ENCODE measurements at places on chromosomes 4 and X. TPM values are rescaled to one million over a fixed set of nuclear protein-coding genes. Genes with fewer than 3 reads are reported as not detected.
A peak's percentile ranks its signal among the peaks of the same experiment; 100 is the strongest.

DNA sequence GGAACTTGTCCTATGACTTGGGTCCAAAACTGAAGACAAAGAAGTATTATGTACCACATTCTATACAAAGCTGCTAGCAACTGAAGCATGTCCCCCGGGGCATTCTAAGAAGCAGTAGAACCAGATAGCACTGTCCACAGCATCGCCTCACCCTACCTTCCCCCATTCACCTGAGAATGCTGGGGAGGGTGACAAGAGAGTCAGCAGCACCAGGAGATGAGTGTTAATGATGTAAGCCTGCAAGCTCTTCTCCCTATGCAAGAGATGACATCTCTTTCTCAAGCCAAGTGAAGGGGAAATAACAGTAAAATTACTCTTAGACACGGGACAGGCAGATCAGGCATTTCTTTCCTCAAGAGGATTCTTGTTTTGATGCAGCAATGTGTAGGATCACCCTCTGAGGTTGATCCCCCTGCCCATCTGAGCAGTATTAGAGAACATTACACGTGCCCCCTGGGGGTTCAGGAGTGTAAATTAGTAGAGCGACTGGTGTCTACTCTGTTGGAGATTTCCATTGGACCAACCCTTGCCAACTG, 13.9 kb upstream of the TLR1 start:
- no peak for DNase-seq

DNA sequence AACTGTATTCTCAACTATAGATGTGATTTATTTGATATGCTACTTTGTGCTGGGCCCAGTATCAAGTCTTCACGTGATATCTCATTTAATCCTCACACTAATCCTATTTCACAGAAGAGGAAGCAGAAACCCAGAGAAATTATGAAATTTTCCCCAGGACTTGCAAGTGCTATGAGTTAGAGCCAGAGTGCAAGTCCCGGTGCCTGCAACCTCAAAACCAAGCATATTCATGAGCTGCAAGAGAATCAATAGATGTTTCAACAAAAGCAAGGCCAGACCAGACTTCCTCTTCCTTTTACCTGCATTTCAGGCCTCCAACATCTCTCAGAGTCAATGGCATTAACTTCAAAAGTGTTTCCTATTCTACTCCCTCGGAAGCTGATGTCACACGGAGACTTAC, 92.2 kb upstream of the GATB start:
- DNase-seq = no peak

GRCh38 chrX:27889878-27890277, 82.1 kb downstream of the MAGEB10 start:
- DNase-seq = no peak

DNA sequence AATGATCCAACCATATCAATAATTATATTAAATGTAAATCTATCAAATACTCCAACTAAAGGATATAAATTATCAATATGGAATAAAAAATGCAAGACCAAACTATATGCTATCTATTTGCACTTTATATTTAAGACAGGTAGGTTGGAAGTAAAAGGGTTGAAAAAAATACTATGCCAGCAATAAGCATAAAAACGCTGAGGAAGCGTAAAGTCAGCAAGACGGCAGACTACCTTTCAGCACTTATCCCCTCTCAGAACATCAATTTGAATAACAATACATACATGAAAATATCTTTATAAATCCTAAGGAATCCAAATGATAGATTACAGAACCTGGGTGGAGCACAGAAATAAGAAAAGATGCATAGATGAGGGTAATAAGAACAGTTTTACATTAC, 14.0 kb upstream of the GABRA3 start:
- no peak for DNase-seq

Gene GPR119
- total RNA-seq = not detected

DNA sequence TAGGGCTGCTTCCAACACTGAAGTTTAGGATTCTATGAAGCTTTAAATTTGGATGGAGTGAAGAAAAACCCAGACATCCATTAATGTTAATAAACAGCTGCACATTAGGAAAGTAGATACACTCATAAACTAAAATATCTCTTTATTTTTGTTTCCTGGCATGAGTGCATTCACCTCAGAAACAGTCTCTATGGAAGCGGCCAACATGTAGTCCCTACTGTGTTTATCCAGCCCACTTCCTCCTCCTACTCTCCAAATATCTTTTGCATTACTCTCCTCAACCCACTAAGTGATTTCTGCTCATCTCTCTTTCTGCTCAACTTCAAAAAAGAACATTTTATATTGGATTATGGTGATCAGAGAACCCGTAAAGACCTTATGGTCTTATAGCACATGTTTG, 180.3 kb upstream of the MXRA5 start:
- no peak for DNase-seq

DNA sequence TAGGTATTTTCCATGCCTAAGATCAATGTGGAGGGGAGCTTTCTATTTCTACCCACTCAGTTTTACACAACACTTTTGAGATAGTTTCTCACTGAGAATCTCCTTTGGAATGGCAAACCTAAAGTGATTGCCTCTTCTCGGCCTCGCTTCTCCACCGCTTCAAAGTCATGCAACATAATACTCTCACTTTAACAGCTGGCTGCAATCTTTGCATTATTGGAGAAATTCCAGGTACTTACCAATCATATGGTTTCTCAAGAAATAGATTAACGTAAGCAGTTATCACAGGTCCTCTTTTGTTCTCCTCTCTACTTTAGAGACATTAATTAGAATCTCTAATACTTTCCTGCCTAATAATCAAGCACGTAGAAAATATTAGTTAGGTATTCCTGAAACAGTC, 3.7 kb upstream of the IL13RA2 start:
- no peak for DNase-seq

Gene CENPVL1
- total RNA-seq = not detected

Gene PPP2R2C
- 50.7 TPM for total RNA-seq

DNA sequence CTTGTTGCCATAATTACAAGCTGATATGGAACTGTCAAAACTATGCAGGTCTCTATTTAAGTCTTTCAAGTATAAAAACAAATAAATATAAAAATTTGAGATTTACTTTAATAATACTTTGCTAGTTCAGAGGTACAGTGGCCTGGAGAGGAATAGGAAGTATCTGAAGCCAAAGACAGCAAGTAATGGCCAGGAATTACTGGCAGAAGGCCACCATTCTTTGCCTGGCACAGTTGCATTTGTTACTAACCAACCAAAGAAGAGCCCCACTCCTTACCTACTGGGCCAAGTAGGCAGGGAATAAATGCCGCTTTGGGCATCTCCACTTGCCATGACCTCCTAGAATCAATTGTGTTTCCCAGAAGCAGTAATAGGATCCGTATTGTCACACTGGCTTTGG, 13.8 kb upstream of the ADAMTS3 start:
- DNase-seq = no peak

- DNase-seq = no peak
Measured at GRCh38 chr4:112130906-112131305, 14.3 kb upstream of the FAM241A start.

- DNase-seq = peak; percentile 32
Measured at GRCh38 chrX:42755815-42756214, 22.1 kb downstream of the PPP1R2C start.

- DNase-seq = no peak
Measured at GRCh38 chr4:103123114-103123513, 23.5 kb upstream of the BDH2 start.

Gene RAB9B
- 0.25 TPM for total RNA-seq

- DNase-seq = no peak
Measured at GRCh38 chr4:150584111-150584915, 2.4 kb downstream of the MAB21L2 start.

- no peak for DNase-seq
Measured at GRCh38 chr4:85828027-85828890, 353.3 kb downstream of the ARHGAP24 start.

Gene LRAT
- total RNA-seq = 0.66 TPM

Gene XAGE2
- not detected for total RNA-seq

DNA sequence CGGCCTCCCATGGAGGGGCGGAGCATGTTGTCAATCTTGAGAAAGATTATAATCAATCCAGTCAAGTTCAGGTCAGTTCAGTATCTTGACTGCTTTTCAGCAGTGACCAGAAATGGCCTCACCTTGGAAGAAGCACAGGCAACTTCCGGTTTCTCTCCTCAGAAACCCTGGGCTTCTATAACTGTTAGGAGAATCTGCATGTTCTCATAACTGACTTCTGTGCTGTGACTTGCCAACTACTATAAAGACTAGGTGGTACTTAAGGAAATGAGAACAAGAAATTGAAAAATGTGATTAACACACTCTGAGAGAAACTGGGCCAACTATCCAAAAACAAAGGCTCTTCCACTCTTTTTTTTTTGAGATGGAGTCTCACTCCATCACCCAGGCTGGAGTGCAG, 35.9 kb upstream of the TLR3 start:
- no peak for DNase-seq

- no peak for DNase-seq
Measured at GRCh38 chr4:189098932-189099696, 841.6 kb upstream of the FRG1 start.

Gene SCRG1
- total RNA-seq = not detected

Gene NDST3
- total RNA-seq = not detected

DNA sequence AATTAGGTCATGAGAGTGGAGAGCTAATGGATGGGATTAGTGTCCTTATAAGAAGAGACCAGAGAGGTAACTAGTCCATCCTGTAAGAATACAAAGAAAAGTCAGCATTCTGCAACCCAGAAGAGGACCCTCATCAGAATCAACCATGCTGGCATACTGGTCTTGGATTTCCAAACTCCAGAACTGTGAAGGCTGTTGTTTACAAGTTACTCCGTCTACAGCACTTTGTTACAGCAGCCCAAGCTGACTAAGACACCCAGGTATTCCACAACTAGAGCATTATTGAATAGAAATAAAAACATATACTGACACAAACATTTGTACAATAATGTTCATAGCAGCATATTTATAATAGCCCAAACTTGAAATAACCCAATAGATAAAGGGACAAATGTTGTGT, 9.2 kb downstream of the TMEM156 start:
- no peak for DNase-seq

GRCh38 chr4:4950561-4951290, 68.5 kb downstream of the CYTL1 start:
- DNase-seq = no peak

Gene NAA11
- total RNA-seq = not detected

Gene ABCG2
- total RNA-seq = 0.38 TPM

DNA sequence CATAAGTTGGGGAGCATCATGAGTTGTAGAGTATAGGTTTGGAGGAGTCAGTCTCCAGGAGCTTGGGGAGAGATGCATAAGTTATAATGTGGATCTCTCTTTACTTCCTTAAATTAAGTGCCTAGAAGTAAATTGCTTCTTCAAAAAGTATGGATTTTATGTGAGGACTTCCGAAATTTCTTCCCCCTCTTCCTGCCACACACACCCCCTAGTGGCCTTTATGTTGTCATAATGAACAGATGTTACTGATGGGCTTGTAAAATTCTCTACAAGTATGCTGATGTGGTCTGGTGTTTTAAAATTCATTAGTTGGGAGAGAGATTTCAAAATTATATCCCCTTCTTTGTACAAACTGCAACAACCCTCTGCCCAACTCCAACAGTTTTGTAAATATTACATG, 2.3 kb upstream of the METTL14 start:
- DNase-seq = no peak

- DNase-seq = peak; percentile 9
Measured at GRCh38 chrX:46793386-46794143, 34.6 kb upstream of the SLC9A7 start.

- no peak for DNase-seq
Measured at GRCh38 chr4:152936446-152937335, 568 bp downstream of the FHDC1 start.

DNA sequence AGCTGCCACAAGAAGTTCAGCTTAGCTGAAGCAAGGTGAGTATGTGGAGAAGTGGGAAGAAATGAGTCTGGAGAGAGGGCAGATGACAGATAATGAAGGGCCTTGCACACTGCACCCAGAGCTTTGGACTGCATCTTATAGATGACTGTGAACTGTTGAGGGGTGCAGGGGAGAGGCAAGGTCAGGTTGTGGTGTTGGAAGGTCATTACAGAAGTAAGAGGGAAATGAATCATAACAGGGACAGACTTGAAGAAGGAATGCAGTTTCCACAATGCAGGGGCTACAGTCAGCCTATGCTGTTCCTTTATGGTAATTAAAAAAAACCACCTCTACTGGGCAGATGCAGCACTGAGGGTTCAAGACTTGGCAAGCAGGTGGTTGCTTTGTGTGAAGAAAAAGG, 4.8 kb upstream of the IGFBP7 start:
- no peak for DNase-seq

DNA sequence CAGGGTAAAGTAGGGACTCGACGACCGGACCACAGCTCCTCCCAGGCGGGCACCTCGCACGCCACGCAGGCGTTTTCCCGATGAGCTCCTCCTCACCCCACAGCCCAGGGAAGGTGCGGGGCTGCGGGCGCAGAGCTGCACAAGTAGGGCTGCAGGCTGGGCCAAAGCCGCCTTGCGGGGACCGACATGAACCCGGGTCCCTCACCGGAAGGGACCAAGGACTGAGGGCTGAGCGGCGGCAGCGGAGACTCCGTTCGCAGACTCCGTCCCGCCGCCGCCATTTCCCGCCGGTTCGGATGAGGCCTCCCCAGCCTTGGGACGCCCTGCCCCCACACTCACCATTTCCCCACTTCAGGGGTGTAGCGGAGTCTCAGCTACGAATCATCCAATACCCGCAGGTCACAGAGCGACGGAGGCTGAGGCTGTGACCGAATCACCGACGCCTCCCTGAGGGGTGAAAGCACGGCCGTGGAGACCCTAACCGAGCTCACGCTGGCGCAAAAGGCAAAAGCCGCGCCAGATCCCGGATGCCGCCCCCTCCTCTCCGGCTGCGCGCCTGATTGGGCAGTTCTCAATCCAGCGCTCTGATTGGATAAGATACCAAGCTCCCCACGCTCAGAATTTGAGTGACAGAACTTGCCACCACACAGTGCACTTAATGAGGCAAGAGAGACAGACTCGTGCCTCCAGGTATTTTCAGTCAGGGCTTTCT, at the start of gene ZNF732:
Gene ZNF732 (minus strand): TSS at position 506 of the 712 bp plus-strand sequence. CDS start 164 bp downstream, at position 342.
- DNase-seq = peak; percentile 55

DNA sequence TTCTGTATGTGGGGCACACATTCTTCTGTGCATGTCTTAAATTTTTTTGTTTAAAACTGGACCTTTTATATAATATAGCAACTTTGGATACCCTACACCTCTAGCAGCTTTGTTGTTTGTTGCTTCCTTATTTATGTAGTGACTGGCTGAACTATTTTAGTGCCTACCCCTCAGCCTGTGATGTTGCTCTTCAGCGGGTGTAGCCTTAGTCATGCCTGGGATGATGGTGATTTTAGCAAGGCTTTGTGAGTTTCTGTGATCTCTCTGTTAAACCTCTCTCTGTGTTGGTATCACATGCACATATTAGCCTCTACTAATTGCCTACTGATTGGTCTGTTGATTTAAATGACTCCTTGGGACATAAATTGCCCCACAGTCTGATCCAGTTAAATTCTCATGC, 22.8 kb downstream of the USP9X start:
- DNase-seq = no peak

DNA sequence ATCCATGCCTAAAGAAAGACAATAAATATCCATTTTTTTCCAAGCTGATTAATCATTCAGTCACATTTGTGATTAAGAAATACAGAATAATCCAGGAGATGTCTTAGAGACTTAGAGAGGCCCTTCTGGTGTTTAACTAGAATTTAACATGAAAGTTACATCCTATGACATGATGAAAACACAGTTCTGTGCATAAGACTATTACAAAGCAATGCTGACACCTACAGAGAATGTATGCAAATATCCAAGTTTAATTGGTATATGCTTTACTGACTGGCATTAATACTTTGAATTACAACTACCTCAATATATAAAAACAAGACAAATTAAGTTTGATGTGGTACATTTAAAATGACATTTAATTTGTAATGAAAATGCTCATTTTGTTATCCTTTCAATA, 17.8 kb upstream of the TLL1 start:
- DNase-seq = no peak

Gene RHOH
- total RNA-seq = 1.5 TPM

GRCh38 chr4:10115797-10116568, 616 bp downstream of the WDR1 start:
- DNase-seq = no peak
